ENCODE measurements at places on chromosomes 2 and 18.

DNA sequence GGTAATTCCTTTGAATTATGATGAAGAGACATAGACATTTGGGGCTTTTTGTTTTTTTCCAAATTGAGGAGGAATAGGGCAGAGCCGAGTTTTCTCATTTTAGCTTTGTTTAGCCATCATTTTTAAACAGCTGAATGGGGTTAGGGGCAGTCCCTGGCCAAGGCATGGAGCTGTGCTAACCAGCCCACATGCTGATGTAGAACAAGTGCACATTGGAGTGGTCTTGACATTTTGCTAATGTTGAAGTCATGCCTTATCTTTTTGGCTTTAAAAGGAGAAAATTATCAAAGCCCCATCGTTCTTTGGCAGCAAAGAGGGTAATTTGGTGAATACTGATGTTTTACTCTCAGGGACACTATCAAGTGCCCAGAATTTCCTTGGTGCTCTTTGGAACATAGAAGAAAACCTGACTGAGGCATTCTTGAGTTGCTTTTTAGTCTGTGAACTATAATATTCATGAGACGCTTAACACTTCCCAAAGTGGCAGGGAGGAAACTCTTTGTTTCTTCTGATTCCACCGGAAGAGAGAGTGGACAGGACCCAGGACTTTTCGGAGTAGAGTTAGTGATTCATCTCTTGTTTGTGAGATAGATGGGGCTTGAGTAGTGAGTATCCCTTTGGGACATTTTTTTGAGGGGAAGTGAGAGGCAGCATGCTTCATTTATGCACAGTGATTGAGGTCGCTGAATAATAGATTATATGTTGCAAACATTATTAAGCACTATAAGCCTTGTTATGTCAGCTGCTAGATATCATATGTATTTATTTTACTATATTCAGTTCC, 45.0 kb downstream of the MTA3 start:
- no peak for DNase-seq

DNA sequence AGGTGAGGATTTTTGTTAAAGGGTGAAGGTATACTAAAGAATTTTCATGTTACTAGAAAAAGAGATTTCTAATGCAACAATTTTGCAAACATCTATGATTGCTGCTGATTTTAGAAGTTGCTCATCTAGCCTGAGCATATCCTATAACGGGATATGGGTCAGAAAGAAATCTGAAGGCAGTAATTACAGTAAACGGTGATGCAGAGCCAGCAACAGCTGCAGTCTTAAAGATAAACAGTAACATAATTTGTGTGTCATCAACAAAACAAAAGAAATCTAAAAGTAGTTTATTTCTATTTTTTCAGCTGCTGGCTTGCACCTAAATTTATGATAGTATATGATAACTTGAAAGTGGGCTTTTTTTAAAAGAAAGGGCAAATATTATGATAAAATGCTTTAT, 215.7 kb downstream of the SLC4A10 start:
- DNase-seq: no peak

DNA sequence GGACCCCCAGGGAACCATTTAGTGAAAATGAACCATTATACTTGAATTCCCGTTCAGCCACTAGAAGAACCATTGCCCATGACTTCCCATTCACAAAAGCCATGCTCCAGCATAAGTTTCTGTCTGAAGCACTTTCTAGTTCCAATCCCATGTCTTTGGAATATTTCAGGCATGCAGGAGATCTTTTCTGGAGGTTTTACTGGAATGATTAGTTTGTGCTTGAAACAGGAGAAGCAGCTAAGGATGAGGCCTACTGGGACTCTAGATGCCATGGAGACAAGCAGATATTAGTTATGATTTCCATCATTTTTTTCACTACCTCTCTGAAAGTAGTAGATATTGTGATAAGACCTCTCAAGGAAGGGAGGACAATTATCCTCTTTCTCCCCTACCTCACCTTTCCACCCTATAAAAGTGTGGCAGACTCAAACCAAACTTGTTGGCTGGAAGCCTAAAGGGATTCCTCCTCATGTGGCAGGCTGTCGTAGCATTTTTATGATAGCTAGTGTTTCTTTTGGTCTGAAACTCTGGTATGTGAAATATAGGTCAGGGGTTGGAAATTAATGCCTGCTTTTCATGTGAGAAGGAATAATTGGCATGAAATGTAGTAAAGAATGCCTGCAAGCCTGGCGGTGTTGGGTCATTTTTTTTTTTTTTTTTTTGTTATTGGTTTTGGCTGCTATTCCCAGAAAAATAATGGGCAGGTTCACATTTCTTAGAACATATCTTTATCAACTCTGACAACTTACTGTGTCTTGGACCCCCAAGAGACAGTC, 29.3 kb upstream of the MMADHC start:
- DNase-seq: peak; percentile 52

DNA sequence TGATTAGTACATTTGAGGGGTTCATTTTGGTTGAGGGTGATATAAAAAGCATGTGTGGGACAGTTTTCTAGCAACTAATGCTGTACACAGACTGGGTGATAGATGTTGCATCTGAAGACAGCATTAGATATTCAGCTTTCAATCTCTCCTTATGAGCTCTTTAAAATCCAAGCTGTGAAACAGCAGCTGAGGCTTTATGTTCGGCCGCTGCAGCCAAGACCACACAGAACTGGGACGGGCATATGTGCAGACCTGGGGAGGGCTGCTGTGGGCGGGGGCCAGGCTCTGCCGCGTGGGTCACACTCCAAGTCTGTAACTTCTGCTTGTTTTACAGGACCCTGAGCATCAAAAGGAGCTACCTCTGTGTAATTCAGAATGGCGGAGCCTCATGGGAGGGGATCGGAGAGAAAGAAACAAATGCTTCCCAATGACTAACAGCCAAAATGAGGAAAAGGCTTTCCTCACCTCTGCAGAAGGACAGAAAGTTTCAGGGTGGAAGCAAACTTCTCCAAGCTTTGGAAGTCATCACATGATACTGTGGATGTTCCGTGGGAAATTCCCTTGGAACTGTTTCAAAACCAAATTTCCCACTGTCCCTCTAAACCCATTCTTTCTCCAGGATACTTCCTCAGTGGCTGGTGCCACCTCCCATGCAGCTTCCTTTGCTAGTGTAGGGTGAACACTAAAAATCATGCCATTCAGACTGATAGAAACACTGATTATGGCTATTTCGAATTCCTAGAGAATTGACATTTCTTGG, 711.9 kb upstream of the ID2 start:
- DNase-seq: no peak

DNA sequence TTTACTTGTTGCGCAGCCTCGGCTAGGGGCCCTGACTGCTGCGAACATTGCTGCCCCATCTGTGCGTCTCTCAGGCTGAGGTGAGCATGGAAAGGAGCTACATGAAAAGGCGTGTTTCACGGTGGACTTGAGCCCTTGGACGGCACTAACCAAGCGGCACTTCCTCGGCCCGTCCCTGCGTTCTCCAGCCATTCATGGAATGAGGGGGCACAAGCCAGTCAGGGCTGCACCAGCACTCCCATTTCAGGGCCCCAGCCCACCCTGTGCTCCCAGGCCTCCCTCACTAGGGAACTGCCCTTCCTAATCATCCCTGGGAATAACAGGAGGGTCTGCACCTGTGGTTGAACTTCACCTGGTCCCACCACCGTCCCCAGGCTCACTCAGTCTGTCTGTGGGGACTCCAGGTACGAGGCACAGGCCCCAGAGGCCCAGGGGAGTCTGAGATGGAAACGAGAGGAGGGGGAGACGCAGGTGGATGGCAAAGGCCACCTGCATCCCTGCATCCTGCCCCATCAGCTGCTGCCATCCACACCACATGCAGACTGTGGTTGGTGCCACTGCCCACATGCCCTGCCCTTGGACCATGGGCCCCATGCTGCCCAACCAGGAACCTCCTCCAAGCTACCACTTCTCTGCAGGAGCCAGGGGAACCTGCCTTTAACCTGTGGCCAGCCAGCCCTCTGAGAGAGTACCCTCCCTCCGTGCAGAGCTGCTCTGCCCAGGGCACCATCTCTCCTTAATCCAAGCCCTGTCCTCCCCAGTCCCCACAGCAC, 99.7 kb downstream of the EIPR1 start:
- no peak for DNase-seq

DNA sequence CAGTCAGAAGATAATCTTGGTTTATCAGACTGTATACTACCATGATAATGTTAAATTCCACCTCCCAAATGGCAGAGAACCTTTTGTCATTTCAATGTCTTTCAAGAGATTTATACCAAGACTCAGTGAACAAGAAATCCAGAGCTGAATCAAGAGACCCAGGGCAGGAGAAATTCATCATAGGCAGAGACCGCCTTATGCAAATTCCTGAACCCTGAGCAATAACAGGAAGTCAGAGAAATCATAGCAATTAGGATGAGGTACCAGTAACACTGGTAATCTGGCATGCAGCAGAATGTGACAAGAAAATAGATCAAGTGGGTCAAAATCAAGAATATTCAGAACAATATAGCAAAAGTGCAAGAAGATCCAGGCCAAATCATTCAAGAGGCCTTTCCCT, 412.4 kb upstream of the LRATD1 start:
- peak; percentile 26 for DNase-seq

DNA sequence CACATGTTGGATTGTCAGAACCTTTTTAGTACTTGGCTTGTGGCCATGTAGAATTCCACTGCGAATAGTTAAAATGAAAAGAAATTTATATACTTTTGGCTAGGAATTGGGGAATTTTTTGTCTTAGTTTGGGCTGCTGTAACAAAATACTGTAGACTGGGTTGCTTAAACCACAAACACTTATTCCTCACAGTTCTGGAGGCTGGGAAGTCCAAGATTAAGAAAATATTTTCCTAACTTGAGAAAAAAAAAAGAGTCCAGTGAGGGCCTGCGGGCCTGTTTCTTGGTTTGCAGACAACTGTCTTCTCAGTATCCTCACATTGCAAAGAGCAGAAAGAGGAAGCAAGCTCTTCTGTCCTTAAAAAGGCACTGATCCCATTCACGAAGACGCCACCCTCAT, 81.9 kb downstream of the CD226 start:
- DNase-seq: peak; percentile 20

DNA sequence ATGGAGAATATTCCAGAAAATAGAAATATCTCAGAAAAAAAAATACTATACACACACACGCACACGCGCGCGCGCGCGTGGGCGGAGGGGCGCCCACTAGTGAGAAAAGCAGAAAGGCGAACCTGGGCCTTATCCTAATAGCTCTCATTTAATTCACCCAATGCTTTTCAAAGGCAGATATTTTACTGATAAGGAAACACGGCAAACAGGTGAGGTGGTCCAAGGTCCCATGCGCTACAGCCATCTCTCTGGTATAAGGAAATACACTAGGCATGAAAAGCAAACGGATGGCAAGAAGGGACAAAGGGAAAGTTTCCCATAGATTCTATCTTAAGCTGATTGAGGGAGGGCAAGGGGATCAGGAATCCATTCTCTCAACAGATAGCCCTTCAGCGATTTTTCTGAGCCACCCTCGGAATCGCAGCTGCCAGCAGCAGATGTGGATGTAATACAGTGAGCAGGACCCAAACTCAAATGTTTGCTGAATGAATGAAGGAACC, 136.7 kb downstream of the TMEM247 start:
- peak; percentile 17 for DNase-seq

DNA sequence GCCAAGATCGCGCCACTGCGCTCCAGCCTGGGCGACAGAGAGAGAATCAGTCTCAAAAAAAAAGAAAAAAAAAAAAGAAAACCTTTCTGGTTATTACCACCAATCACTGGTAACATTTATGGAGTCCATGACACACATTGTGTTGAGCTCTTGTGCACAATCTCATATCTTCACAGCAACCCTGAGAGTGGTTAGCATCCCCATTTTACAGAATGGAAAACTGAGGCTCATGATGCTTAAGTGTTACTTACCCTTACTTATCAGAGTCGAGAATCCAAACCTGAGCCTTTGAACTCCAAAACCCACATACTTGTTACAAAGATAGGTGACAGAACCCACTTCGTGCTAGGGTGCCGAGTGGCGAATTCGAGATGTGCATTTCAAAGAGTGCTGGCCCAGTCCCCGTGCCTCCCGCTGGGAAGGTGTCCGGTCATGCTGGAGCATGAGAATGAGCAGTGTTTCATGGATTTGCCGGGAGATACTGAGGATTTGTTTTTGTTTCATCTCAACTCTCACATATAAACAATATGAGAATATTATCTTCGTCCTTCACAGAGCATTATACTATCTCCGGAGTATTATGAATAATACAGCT, 50.9 kb downstream of the CYP27C1 start:
- DNase-seq: no peak

- peak; percentile 38 for DNase-seq
Measured at GRCh38 chr18:35377875-35378573, 887 bp upstream of the ZNF396 start.

GRCh38 chr2:109331896-109332848, 203.2 kb downstream of the SH3RF3 start:
- DNase-seq: peak; percentile 96

- DNase-seq: no peak
Measured at GRCh38 chr2:118683460-118683859, 164.0 kb downstream of the EN1 start.

GRCh38 chr2:223915071-223915470, 30.1 kb downstream of the WDFY1 start:
- DNase-seq: no peak

DNA sequence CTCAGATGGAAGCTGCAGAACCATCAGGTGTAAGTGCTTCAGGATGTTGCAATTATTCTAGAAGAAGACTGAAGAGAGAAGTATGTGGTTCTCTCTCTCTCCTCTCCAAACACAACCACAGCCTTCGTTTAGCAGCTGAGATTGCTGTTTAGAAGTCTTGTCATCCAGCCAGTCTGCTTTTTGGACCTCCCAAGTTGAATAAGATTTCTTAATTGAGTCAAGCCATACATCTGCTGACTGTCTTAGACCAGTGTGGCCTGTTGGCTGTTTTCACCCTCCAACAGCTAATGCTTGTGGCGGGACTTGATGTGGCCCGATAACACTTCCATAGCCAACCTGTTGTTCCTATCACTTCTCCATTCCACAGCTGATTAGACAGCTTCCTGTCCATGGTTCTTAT, 91.3 kb upstream of the TMEM17 start:
- DNase-seq: peak; percentile 96

GRCh38 chr2:9918275-9918674, 33.2 kb upstream of the GRHL1 start:
- peak; percentile 32 for DNase-seq

- no peak for DNase-seq
Measured at GRCh38 chr18:34915046-34915445, 126.2 kb upstream of the MAPRE2 start.

GRCh38 chr18:58105888-58106260, 61.8 kb downstream of the NEDD4L start:
- no peak for DNase-seq

DNA sequence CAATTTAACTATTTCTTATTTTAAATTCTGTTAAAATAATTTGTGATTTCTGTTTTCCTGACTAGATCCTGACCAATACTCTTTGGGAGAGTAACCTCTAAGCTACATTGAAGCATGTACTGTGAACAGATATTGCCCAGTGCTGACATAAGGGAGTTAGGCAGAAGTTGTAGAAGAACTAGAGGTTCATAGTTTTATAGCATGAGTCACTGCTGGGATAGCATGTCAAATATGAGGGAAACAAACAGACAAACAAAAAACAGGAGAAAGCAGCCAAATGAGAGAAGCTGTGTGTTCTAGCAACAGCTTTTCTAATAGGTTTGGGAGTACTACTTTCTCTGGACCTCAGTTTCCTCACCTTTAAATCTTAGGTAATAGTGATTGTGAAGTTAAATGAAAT, 72.4 kb downstream of the CERS6 start:
- DNase-seq: peak; percentile 20
